ENCODE measurements at places on chromosomes 4 and X. TPM values are rescaled to one million over a fixed set of nuclear protein-coding genes. Genes with fewer than 3 reads are reported as not detected.

DNA sequence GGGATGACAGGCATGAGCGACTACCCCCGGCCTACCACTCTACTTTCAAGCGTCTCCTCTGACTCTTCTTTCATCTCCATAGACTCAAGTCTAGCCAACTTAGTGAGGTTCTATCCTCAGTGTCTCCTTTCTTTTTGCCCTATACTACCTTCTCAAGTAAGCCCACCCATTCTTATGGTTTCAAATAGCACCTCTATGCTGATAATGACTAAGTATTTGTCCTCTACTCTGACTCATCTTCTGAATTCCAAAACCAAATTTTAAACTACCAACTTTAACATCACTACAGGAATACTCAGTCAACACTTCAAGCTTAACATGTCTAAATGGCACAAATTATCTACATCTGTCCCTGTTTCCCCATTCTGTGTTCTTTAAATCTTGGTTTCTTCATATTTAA lies 47.8 kb downstream of the ELF2 start:
- no peaks in the 10 kb centered on the region for H3K36me3 ChIP-seq
- DNase-seq = no peak
- no peak overlapping the region for H3K27ac ChIP-seq
- no peak overlapping the region for H3K4me3 ChIP-seq
- no peaks in the 10 kb centered on the region for H3K27me3 ChIP-seq
- H3K4me1 ChIP-seq = no peaks in the 10 kb centered on the region

DNA sequence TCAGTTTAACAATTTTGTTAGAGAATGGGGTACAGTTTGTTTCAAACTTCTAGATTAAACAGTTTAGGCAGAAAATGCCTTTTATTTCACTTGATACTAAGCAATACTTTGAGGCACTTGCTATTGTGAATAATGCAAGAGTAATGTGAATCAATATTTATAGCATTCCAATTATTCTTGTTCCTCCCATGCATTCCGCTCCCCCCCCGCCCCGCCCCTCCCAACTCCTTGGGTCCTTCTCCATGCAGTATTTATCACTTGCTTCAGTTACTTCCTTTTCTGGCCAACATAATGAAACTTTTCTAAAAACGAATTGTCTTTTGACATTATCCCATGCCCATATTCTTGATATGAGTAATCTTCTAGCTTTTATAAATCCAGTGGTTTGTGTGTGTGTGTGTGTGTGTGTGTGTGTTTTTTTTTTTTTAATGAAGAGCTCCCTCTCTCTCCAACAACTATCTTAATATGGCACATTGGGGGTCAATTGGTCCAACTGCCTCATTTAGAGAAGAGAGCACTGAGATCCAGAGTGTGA lies 1.6 kb downstream of the BANK1 start:
- no peak for DNase-seq
- H3K4me3 ChIP-seq = no peak overlapping the region
- no peaks in the 10 kb centered on the region for H3K4me1 ChIP-seq

DNA sequence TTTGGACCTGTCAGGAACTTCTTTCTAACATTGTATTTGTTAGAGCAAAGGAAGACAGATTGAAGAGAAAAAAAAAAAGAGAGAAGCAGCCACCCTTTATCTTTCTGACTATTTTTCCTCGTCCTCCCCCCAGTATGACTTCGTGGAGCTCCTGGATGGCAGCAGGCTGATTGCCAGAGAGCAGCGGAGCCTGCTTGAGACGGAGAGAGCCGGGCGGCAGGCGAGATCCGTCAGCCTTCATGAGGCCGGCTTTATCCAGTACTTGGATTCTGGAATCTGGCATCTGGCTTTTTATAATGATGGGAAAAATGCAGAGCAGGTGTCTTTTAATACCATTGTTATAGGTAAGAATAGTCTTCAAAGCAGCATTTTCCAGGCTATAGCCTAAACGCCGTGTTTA lies 237.7 kb downstream of the DCTD start:
- H3K4me1 ChIP-seq = peaks cover 3% of the 10 kb centered on the region
- H3K27me3 ChIP-seq = no peaks in the 10 kb centered on the region
- H3K36me3 ChIP-seq = no peaks in the 10 kb centered on the region
- DNase-seq = no peak

DNA sequence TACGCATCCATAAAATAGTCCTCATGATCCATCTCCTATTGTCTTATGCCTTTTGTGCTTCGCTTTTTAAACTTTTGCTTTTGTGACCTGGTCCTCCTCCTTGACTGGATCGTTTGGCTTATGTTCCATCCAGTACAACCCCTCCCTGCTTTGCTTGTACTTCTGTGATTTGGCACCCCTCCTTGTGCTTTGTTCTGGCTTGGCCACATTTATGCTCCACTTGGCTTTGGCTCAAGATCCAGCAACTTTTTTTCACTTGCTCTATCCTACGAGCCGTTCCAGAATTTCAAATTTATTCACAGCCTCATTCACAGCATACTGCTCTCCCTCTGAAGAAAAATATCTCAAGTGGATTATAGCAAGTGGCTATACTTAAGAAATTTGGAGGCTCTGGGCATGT lies 28.0 kb upstream of the GLRA2 start:
- DNase-seq = no peak
- H3K36me3 ChIP-seq = no peaks in the 10 kb centered on the region
- no peak overlapping the region for H3K27ac ChIP-seq
- H3K4me1 ChIP-seq = no peaks in the 10 kb centered on the region

- H3K4me1 ChIP-seq = peaks cover 13% of the 10 kb centered on the region
- H3K36me3 ChIP-seq = peaks cover 13% of the 10 kb centered on the region
- DNase-seq = peak; percentile 36
- H3K27ac ChIP-seq = peak overlapping the region; percentile 87
Measured at GRCh38 chr4:26420438-26420837, 69.8 kb downstream of the CCKAR start.

Gene SLC2A9
- not detected for total RNA-seq
